Bronchial epithelial cell (primary cell): ENCODE measurements at places on chromosomes 4 and X.
A peak's percentile ranks its signal among the peaks of the same experiment; 100 is the strongest.

GRCh38 chrX:24920769-24921168 is 95.0 kb downstream of the ARX start:
- no peak for DNase-seq

DNA sequence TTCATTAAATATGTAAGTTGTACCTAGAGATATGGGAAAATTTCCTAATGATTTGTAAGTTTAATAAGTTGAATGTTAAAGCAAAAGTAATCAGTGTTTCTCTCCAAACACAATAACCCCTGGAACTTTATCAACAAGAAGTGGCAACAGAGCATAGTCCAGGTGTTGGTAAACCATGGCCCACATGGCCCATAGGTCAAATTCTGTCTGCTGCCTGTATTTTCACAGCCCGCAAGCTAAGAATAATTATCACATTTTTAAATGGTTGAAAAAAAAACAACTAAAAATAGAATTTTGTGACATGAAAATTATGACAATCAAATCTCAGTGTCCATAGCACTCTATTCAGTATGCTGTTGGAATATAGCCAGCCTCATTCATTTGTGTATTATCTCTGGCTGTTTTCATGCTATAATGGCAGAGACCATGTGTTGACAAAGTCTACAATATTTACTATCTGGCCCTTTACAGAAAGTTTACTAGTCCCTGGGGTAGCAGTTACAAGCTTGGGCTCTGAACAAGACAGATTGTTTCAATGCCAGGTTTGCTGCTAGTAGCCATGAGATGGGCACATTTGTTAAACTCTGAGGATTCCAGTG is 395.8 kb downstream of the GASK1B start:
- DNase-seq = no peak

DNA sequence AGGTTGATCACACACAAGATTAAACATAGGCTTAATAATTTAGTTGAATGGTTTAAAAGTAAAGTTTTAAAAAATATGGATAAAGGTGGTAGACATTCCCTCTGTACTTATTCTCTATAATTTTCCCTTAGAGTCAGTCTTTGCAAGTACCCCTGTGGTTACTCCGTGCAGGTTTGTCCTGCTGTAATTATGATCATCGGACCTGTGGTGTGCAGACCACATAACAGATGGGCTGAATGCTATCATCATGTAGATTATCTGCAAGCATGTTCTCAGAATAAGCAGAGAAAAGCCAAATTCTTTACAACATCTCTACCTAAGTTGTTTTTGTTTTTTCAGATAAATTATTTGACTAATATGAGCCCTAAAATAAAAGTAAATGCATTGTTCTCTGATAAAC is 146.8 kb downstream of the FSTL5 start:
- DNase-seq = no peak

DNA sequence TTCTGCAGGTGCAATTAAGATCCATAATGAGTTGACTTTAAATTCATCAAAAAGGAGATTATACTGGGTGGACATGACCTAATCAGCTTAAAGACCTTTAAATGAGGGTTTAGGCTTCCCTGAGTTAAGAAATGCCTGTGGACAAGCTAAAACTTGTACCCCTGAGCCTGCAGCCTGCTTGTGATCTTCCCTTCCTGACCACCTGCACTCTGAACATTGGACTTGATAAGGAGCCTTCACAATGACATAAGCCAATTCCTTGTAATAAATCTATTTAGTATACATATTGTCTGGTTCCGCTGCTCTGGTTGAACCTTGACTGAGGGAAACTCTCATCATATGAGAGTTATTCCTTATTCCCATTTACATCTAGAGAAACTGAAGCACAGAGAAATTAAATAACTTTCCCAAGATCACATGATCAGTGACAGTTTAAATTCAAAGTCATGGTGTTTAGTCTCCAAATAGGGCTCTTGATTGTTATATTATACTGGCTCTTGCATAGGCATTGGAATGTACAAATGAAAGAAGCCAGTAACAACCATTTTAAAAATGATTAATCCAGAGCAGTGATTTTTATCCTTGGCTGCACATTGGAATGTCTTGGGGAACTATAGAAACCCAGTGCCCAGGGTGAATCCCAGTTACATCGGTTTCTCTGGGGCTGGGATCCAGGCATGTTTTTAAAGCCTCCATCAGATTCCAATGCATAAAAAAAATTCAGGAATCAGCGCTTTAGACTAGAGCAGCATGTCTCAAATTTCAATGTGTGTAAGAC is 136.1 kb downstream of the MSL3 start:
- peak; percentile 70 for DNase-seq

GRCh38 chr4:148747721-148748268 is 305.6 kb upstream of the NR3C2 start:
- DNase-seq = no peak

DNA sequence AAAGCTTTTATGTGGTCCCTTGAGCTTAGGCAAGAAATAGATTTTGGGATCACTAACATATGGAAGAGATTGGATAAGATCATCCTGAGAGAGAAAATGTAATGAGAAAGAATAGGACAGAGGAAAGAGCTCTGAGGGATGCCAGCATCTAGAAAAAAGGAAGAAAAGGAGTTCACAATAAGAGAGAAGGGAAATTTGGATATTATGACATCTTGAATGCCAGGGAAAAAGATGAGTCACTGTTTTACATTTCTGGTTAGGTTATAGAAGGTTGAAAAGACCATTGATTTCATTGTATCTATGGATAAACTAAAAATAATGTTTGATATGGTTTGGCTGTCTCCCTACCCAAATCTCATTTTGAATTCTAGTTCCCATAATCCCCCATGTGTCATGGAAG is 208.5 kb downstream of the MAD2L1 start:
- DNase-seq = peak; percentile 22

- DNase-seq = peak; percentile 85
These were observed 75.7 kb downstream of the CPEB2 start for GRCh38 chr4:15077969-15078368.

DNA sequence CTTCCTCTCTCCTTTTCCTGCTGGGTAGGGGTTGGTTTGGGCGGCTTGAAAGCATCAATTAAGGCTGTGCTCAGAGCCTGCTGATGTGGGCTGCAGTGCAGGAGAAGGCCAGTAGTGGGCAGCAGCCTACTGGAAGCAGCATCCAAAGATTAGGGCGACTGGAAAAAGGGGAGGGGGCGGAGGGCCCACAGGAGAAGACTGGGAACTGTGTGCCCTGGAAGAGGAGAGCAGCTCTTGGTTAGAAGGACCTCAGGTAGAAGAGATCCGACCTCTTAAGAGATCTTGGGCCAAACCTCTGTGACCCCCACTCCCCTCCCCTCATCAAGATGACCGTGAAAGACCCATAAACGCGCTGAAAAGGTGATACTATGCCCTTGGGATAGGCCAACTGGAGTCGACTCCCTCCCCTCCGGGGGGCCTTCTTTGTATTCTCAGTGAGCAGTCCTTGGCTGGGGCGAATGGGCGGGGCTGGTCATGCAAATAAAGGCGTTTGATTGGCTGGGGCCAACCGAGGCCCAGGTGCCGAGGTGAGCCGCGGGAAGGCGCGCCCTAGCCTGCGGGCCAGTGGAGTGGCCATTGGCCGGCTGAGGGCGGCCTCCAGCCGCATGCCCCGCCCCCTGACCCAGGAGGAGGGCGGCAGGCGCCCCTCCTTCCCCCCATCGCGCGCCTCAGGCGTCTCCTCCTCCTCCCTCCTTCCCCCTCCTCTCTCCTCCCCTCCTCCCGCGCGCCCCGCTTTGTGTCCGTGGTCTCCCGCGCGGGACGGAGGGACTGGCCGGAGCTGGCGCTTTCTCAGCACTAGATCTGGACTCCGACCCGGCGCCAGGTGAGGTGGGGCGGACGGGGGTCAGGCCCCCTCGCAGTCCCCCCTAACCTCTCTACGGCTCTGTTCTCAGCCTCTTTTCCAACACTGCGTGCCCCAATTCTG is 10.1 kb downstream of the DLG3 start:
- peak; percentile 60 for DNase-seq

DNA sequence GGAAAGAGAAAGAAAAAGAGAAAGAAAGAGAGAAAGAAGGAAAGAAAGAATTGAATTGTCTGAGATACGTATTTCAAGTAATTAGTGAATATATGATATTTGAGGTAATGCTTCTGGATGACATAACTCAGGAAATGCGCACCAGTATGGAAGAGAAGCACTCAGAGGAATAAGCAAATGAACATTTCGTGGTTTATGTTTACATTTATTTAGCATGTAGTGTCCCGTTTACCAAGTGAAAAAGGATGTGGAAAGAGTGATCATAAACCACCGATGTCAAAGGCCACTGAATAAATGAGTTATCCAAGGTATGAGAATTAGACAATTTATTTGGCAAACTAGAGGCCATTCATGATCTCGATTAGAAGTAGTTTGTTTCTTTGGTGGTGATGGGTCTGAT is 200.4 kb downstream of the ARAP2 start:
- peak; percentile 3 for DNase-seq

- DNase-seq = no peak
These were observed 13.7 kb downstream of the NEIL3 start for GRCh38 chr4:177323416-177323815.

DNA sequence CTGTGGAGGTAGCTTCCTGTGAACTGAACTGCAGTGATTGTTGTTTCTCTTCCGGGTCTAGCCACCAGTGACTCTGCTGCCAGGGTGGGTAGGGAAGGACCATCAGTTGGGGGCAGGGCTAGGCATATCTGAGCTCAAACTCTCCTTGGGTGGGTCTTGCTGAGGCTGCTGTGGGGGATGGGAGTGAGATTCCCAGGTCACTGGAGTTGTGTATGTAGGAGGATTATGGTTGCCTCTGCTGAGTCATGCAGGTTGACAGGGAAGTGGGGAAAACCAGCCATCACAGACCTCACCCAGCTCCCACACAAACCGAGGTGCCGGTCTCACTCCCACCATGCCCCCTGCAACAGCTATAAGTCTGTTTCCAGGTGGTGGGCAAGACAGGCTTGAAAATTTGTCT is 1937.8 kb downstream of the PCDH7 start:
- DNase-seq = no peak

- no peak for DNase-seq
These were observed 47.4 kb upstream of the GPM6B start for GRCh38 chrX:13864264-13864663.

DNA sequence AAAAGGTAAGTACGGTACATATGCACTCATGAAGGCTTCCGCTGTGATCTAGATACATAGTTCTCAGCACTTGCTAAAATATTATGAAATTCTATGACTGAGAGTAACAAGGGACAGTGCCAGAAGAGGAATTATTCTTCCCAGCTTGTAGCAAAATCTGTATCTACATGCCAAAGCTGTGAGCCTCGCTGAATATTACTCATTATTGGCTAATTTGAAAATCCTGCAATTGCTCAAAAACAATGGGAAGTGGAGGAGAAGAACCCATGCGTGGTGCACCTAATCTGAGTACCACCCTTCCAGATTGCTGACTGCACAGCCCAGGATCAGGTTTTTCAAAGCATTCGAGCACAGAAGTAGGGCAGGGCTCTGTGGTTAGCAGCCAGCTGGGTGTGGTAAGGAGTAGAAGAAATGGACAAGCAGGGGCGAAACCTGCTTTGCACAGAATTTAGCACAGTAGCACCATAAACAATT is 17.4 kb upstream of the PDCL2 start:
- DNase-seq = peak; percentile 98

DNA sequence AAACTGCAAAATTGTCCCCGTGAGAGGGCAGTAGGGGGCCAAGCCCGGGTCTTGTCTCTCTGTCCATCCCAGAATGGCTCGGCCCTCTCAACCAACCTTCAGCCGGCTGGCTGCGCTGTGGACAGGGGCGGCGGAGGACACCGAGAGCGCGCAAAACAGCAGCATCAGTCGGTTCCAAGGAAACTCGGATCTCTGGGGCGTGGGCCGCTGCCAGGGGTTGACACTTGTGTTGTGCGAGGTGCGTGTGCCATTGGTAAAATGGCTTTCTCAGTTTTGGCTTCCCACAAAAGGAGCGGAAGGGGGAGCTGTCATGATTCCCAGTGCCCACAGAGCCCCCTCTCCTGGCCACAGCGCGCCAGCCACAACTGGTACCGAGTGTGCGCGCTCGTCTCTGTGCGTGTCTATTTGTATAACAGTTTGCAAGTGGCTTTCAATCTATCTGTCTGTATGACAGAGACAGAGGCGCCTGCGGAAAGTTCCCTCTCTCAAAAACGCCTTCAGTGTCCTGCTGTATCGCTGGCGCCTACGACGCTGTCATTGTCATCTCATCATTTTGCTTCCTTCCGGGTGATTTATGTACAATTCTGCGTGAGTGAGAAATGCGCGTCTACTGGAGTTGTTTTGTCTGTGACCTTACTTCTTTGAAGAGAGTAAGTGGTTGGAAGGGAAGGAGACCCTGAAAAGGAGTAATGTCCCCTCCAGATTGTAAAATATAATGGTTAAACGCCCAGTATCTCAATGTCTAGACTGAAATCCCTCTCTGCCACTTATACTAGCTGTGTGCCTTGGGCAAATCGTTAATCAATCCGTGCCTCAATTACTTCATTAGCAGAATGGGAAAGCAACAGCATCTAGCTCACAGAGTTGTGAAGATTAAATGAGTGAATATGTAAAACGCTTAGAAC is 1.8 kb downstream of the DKK2 start:
- DNase-seq = no peak

GRCh38 chr4:6749340-6750171 is 33.0 kb upstream of the KIAA0232 start:
- peak; percentile 47 for DNase-seq

DNA sequence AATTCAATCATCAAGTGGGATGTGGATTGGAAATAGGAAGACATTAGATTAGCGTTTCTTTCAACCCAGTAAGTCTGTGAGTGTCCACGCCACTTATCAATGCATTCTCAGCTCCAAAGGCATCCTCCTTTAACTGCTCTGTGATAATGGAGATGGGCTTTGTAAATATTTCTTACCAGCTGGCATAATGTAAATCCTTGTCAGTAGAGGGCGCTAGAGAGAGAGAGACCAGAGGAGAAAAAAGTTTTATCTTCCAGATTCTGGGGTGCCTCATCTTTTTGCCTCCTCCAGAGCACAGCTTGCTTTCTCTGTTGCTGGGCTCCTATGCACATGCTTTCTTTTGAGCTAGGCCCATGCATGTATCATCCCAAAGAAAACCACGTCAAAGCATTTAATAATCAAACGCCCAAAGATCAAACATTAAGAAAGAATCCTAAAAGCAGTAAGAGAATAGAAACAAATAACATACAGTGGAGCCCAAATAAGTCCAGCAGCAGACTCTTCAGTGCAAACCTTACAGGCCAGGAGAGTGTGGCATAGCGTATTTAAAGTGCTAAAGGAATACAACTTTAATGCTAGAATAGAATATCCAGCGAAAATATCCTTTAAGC is 9.6 kb upstream of the MTMR1 start:
- no peak for DNase-seq

DNA sequence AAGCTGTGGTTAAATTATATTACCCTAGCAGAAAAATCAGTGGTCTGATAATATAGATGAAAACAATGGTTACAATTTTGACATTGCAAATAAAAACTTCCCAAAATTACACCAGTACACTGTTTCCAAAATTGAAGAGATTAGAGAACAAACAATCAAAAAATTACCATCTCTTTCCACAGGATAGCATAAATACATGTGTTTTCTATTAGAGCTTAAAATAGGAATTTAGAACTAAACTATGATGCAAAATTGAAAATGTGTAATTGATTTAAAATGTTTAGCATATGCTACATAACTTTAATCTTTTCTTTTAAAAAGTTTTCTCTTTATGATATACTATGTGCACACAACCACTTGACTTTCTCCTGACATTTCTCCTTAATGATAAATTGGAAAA is 6.7 kb downstream of the EDNRA start:
- DNase-seq = no peak
